Activated naive CD4-positive, alpha-beta T cell treated with anti-CD3 and anti-CD28 coated beads, Interleukin-2, amount 50 U/mL, for 72 hours (primary cell): ENCODE measurements at places on chromosomes 6 and 20. TPM values are rescaled to one million over a fixed set of nuclear protein-coding genes. Genes with fewer than 3 reads are reported as not detected.

PRDM13 gene
- not detected for total RNA-seq

CRIP3 gene
- 6.4 TPM for total RNA-seq

TMEM181 gene
- 11.9 TPM for total RNA-seq

NCOA7 gene
- 50.8 TPM for total RNA-seq

AKAP7 gene
- 5.1 TPM for total RNA-seq

ADGRF5 gene
- not detected for total RNA-seq

CST7 gene
- 29.8 TPM for total RNA-seq

TOX2 gene
- total RNA-seq = 1.5 TPM

STX11 gene
- total RNA-seq = 23.3 TPM

GRCh38 chr20:60053125-60053817 is 95.0 kb downstream of the CDH26 start:
- no peak for DNase-seq

GRCh38 chr6:145875496-145876211 is 61.1 kb upstream of the FBXO30 start:
- no peak for DNase-seq

- no peak for DNase-seq
Measured at GRCh38 chr20:3545401-3545925, 74.6 kb downstream of the ATRN start.

- no peak for DNase-seq
Measured at GRCh38 chr6:133887880-133888230, 1.1 kb upstream of the TCF21 start.

DNA sequence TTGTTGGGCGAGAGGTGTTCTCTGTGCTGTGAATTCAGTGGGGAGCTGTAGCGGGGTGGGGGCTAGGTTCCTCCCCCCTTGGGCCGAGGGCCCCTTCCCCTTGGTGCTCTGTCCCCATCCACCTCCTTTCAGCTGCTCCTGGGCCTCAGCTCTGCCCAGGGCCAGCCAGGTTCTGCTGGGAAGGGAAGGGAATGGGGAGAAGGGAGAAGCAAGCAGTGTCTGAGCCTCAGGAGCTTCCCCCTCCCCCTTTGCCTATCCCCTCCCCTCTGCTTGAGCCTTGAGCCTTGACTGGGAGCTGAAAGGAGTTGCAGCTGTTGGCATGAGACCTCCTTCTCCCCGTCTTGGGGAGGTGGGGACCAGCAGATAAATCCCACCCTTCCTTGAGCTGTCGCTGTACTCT is 576 bp upstream of the RRP36 start:
- no peak for DNase-seq

DNA sequence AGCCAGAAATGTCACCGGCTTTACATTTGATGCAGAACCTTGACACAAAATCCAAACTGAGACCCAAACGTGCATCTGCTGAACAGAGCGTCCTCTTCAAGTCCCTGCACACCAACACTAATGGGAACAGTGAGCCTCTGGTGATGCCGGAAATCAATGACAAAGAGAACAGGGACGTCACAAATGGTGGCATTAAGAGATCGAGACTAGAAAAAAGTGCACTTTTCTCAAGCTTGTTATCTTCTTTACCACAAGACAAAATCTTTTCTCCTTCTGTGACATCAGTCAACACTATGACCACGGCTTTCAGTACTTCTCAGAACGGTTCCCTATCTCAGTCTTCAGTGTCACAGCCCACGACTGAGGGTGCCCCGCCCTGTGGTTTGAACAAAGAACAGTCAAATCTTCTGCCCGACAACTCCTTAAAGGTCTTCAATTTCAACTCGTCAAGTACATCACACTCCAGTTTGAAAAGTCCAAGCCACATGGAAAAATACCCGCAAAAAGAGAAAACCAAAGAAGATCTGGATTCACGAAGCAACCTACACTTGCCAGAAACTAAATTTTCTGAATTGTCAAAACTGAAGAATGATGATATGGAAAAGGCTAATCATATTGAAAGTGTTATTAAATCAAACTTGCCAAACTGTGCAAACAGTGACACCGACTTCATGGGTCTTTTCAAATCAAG is 108.4 kb downstream of the RTN4IP1 start:
- DNase-seq = peak; percentile 70

GRCh38 chr6:157981395-157982101 is at the start of gene SYNJ2:
Gene SYNJ2, plus strand, starts transcription at chr6:157981863. Its CDS starts 99 bp downstream, at chr6:157981962.
- DNase-seq = peak; percentile 74

GRCh38 chr6:167415441-167415961 is 90.6 kb downstream of the TTLL2 start:
- DNase-seq = no peak

- DNase-seq = no peak
Measured at GRCh38 chr6:13248053-13248452, 80.3 kb downstream of the TBC1D7 start.

DNA sequence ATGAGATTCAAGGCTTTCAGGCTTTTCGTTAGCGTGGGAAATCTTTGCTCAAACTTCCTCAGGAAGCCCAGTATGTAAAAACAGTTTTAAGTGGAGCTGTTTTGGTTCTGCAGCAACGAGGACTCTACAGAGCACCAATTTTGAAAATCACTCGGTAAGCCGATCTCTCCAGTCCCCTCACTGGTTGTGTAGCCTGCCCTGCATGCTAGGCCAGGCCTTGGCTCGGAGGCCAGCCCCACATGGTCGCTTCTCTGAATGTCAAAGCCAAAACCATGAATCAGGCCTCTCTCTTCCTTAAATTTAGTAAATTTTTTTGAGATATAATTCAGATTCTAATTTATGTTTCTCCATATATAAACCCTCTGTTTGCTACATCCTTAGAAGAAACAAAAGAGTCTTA is 108.0 kb downstream of the CHD6 start:
- no peak for DNase-seq

- no peak for DNase-seq
Measured at GRCh38 chr6:5303682-5304081, 42.4 kb downstream of the FARS2 start.

DNA sequence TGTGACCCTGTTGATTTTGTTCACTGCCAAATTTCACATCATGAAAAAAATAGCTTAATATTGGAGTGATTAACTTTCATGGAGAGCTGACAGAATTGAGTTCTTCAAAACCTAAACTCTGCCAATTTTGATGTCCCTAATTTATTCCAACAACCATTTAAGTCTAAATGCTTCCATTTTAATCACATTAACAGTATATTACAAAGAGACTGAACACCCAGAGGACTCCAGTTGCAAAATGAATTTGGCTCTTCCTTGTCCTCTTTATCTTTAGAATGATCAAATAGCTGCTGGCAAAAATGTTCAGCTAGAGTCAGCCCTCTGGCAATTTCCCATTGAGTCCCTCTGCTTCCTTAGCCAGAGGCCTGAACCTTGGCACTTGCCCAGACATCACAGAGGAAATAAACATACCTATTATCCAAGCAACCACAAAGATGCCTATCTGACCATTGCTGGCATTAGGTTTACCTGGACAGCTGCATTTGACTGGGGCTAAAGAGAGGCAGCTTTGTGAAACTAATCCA is 299.0 kb upstream of the STXBP5 start:
- no peak for DNase-seq

- no peak for DNase-seq
Measured at GRCh38 chr20:38833857-38834164, 28.3 kb downstream of the PPP1R16B start.

DNA sequence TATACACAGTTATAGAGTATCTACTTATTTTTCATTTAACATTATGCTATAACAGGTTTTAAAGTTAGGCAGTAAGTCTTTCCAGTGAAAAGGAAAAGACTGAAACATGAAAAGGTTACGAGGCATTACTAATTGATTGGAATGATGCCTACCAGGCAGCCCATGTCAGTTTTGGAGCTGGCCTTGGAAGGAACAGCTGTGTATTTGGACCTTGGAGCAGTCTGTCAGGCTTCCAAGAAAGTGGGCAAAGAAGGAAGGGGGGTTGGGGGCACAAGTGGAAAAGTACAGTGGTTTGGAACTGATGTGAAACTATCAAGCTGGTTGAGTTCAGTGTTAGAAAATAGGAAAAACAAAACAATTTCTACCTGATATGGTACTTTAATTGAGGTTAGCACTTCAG is 41.7 kb downstream of the SLC16A10 start:
- DNase-seq = no peak

- no peak for DNase-seq
Measured at GRCh38 chr20:1075616-1076015, 42.8 kb upstream of the PSMF1 start.

DNA sequence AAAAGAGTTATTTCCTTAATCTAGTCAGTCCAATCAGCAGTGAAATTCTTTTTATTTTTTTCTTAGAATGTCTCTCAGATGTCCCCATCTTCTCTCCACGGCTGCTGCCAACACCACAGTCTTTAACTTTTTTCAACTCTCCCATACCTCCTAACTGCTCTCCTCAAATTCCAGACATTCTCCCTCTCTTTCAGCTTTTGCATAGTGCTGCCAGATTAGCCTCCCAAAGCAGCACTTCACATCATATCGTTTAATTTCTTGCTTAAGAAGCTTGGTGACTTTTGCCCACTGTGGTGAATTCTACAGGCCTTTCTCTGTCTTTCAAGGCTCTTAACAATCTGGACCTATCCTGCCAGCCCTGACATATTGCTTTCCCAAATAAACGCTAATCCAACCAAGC is 233.4 kb downstream of the UST start:
- no peak for DNase-seq

GRCh38 chr20:60060006-60060557 is 101.9 kb downstream of the CDH26 start:
- DNase-seq = no peak

GRCh38 chr6:138406443-138406842 is 2.4 kb downstream of the HEBP2 start:
- no peak for DNase-seq

GRCh38 chr6:1612974-1613306 is 3.2 kb downstream of the FOXC1 start:
- no peak for DNase-seq
